ENCODE measurements at places on chromosomes 3 and 15. TPM values are rescaled to one million over a fixed set of nuclear protein-coding genes. Genes with fewer than 3 reads are reported as not detected.

GRCh38 chr15:59825901-59826300 is 136.8 kb upstream of the BNIP2 start:
- no peak for DNase-seq

Gene IVD
- 34.4 TPM for total RNA-seq

Gene NPAP1
- total RNA-seq, result 0.07 TPM

Gene SNX22
- 1.2 TPM for total RNA-seq

Measured in epithelial cell of proximal tubule (primary cell).